ENCODE measurements at places on chromosomes 6 and 20.

DNA sequence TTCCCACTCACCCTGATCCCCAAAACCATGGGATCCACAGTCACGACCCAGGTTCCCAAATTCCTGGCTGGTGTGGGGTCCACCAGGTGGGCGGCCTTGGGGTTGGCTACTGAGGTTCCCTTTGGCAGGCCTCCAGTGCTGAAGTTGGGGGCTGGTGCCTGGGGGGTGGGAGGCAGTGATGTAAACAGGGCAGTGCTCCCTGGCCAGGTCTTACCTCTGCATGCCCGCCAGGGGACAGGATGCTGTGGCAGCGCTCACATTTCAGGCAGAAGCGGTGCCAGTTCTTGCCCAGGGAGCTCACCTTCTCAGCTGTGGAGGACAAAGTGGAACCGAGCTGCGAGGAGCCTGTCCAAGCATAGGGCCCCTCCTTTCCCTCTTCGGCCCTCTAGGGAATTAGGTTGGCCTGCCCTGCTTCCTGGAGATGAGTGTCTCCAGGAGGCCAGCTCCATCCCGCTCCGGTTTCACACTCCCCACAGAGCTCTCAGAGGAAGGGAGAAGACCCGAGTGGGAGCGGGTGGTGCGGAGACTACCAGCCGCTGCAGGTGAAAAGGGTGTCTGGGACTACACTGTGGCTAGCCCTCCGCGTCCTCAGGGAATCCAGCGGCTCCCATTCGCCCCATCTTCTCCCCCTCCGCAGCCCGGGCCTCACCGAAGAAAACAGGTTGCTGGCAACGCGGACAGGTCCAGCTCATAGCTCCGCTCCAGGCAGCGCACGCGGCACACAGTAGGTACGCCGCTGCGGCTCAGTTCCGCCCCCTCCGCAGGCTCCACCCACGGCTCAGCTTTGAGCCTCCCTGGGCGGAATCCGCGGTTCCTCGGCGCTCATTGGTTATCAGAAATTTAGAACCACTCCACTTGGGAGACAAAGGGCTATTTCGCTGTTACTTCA, at the start of gene CRIP3:
TSS of gene CRIP3 (minus strand) at position 726 of the 889 bp plus-strand sequence. CDS start at position 692, 34 bp downstream.
- no peaks in the 10 kb centered on the region for H3K27me3 ChIP-seq
- no peaks in the 10 kb centered on the region for H3K36me3 ChIP-seq
- no peak within 1 kb of the TSS for H3K27ac ChIP-seq
- peak within 1 kb of the TSS; percentile 78 for H3K4me3 ChIP-seq
- DNase-seq: peak; percentile 60

DNA sequence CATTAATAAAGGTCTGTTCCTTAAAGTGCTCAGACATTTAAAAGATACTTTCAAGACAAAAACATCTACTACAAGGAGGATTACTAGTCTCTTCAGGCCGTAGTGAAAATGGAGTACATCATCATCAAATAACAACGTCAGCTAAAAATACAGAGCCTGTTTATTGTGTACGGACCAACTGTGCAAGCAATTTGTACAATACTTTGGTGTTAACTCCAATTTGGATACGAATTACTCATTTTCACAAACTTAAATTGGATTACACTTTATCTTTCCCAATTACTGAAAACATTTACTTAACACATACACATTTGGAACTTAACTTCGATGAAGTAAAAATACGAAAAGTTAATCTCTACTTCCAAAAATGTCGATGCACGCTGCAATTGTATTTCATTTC, 802 bp downstream of the CYP39A1 start:
- H3K27me3 ChIP-seq: peaks cover 54% of the 10 kb centered on the region
- H3K4me1 ChIP-seq: peaks cover 21% of the 10 kb centered on the region
- H3K36me3 ChIP-seq: no peaks in the 10 kb centered on the region
- H3K27ac ChIP-seq: no peak overlapping the region
- no peak for DNase-seq

DNA sequence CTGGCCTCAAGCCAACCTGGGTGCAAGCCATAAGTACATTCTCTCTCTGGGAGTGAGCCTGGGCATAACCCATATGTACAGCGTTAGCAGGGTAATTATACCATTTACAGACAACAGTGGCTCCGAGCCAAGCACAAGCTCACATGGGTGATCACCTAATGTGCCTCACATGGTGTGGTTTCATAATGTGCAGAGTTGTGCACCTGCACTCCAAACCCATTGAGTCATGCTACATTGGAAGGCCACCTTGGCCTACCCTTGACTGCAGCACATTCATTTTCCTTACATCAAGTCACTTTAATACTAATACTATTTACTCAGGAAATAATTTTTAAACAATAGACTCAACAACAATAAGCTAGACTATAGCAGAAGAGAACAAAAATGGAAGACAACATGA, 194.5 kb upstream of the PLN start:
- no peaks in the 10 kb centered on the region for H3K4me1 ChIP-seq
- no peaks in the 10 kb centered on the region for H3K36me3 ChIP-seq
- DNase-seq: no peak

- H3K36me3 ChIP-seq: no peaks in the 10 kb centered on the region
- H3K4me1 ChIP-seq: no peaks in the 10 kb centered on the region
- no peak for DNase-seq
- peaks cover 3% of the 10 kb centered on the region for H3K27me3 ChIP-seq
- no peak overlapping the region for H3K27ac ChIP-seq
Observed at GRCh38 chr20:31827059-31827458, 7.9 kb downstream of the MYLK2 start.

- H3K36me3 ChIP-seq: no peaks in the 10 kb centered on the region
- H3K27me3 ChIP-seq: no peaks in the 10 kb centered on the region
- no peaks in the 10 kb centered on the region for H3K4me1 ChIP-seq
- no peak for DNase-seq
- no peak overlapping the region for H3K27ac ChIP-seq
Observed at GRCh38 chr6:121858986-121859385, 423.5 kb downstream of the GJA1 start.

- H3K4me1 ChIP-seq: no peaks in the 10 kb centered on the region
- H3K4me3 ChIP-seq: no peak overlapping the region
- no peak for DNase-seq
- H3K27ac ChIP-seq: no peak overlapping the region
- no peaks in the 10 kb centered on the region for H3K36me3 ChIP-seq
- peaks cover 2% of the 10 kb centered on the region for H3K27me3 ChIP-seq
Observed at GRCh38 chr6:155374681-155375080, 60.4 kb upstream of the TFB1M start.

GRCh38 chr6:63458480-63459115, 113.7 kb upstream of the LOC128125822 start:
- no peaks in the 10 kb centered on the region for H3K4me1 ChIP-seq
- H3K36me3 ChIP-seq: no peaks in the 10 kb centered on the region
- H3K27ac ChIP-seq: no peak overlapping the region
- H3K4me3 ChIP-seq: no peak overlapping the region

- DNase-seq: no peak
- H3K4me1 ChIP-seq: no peaks in the 10 kb centered on the region
- H3K4me3 ChIP-seq: no peak overlapping the region
- H3K27ac ChIP-seq: no peak overlapping the region
Observed at GRCh38 chr20:49496553-49497397, 14.3 kb upstream of the KCNB1 start.

DNA sequence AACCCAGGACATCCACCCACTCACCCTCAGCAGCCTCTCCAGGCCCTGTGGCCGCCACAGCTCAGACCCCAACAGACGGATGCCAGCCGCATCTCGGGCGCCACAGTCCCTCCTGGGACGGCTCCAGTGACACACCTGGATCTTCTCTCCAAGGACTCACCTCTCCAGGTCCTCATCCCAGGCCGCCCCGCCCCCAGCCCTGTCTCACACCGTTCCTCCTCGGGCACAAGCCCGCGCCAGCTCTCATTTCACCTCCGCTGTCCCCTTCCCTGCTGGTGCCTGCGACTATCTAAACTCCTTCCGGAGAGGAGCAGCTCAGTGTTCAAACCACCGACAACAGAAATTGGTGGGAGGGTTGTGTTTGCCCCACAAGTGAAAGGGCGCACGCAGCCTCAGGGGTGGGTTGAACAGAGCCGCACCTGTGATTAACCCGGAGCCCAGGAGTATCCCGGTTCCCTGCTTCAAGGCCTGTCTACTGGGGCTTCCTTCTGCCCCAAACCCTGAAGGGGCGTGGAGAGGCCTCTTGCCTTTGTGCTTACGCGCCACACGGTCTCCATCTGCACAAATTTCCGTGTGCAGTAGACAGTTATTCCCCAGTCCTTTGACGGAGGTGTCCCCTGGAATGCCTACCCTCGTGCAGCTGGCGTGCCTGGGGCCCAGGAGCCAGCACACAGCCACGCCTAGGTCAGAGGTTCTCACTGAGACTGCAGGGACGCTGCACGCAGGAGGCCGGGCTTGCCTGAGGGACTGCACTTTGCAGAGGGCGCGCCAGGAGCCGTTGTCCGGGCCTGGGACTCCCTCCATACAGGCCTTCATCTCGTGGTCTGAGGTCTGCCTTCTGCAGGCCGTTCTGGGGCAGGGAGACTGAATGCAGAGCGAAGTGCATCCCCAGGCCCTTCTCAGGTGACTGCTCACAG, 232.7 kb downstream of the DLL1 start:
- H3K4me3 ChIP-seq: no peak overlapping the region
- no peak for DNase-seq
- H3K27ac ChIP-seq: no peak overlapping the region
- H3K27me3 ChIP-seq: no peaks in the 10 kb centered on the region
- H3K4me1 ChIP-seq: no peaks in the 10 kb centered on the region

DNA sequence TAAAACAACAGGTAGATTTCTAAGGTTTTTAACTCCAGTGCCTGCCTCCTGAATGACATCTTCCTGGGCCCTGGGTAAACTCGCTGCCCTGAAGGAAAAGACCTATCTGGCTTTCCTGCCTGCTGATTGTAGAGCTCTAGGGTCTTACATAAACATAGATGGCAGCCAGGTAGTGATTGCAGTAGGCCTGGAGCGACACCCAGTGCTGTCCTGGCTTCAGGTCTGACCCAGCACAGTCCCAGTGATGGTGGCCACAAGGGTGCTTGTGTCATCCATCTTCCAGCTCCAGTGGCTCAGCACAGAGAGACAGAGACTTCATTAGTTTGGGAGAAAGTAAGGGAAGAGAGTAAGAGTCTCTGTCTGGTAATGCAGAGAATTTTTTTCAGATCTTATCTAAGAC, 542.9 kb upstream of the IMPG1 start:
- no peaks in the 10 kb centered on the region for H3K36me3 ChIP-seq
- no peak overlapping the region for H3K4me3 ChIP-seq
- DNase-seq: no peak
- H3K27me3 ChIP-seq: no peaks in the 10 kb centered on the region

GRCh38 chr20:58987790-58988564, 6.9 kb downstream of the NELFCD start:
- no peaks in the 10 kb centered on the region for H3K27me3 ChIP-seq
- H3K4me1 ChIP-seq: peaks cover 25% of the 10 kb centered on the region
- H3K27ac ChIP-seq: no peak overlapping the region
- no peak overlapping the region for H3K4me3 ChIP-seq
- no peak for DNase-seq

DNA sequence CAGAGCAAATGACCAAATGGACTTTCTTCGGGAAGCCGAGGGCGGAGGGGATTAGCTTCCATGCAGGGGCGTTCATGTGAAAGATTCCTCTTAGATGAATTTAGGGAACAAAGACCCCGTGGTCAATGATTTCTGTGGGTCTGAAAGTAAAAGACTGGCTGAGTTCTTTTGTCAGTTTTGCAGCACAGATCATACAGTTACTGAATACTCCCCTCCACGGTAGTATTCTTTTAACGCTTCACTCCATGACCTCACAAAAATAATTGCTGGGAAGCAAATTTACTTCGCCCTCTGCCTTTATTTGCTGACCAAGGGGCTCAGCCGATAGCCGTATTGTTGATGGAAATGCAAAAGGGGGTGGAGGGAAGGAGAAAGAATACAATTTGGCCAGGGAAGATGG, 86.0 kb upstream of the SALL4 start:
- H3K36me3 ChIP-seq: no peaks in the 10 kb centered on the region
- H3K4me3 ChIP-seq: no peak overlapping the region
- DNase-seq: no peak
- H3K27me3 ChIP-seq: peaks cover 1% of the 10 kb centered on the region
- no peaks in the 10 kb centered on the region for H3K4me1 ChIP-seq
- H3K27ac ChIP-seq: no peak overlapping the region

DNA sequence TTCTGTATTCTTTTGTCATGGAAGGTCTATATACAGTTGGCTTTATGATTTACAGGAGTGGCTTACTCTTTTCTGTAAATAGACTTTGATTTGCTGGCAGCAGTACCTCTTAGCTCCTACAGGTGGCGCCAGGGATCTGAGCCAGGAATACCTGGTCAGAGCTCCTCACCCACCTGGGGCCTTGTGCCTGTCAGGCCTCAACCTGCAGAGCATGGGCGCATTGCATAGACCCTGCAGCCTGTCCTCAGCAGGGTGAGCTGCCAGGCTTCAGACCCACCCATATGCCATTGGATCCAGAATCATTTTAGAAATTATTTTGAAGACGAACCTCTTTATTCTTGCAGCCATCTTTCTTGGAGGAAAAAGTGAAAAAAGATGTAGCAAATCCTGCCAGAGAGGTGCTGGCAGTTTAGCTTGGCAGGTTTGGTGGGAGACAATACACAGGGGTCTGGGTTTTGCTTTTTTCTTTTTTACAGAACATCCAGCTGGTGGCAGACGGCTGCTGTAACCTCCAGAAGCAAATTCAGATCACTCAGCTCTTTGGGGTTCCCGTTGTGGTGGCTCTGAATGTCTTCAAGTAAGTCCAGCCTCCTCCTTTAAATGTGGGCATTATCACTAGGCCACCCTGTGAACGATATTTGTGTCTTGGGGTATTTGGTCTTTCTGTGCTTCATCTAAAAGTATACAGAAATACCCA, 149.1 kb downstream of the MTHFD1L start:
- H3K27ac ChIP-seq: no peak overlapping the region
- H3K4me1 ChIP-seq: no peaks in the 10 kb centered on the region
- peak; percentile 58 for DNase-seq
- H3K36me3 ChIP-seq: peaks cover 40% of the 10 kb centered on the region
- no peak overlapping the region for H3K4me3 ChIP-seq

GRCh38 chr6:109118337-109118736, 23.0 kb downstream of the CEP57L1 start:
- H3K36me3 ChIP-seq: no peaks in the 10 kb centered on the region
- no peak overlapping the region for H3K4me3 ChIP-seq
- DNase-seq: no peak
- no peak overlapping the region for H3K27ac ChIP-seq
- peaks cover 20% of the 10 kb centered on the region for H3K4me1 ChIP-seq

GRCh38 chr6:131646249-131646670, 9.2 kb downstream of the ENPP3 start:
- peaks cover 3% of the 10 kb centered on the region for H3K4me1 ChIP-seq
- H3K27ac ChIP-seq: no peak overlapping the region
- H3K27me3 ChIP-seq: no peaks in the 10 kb centered on the region
- H3K36me3 ChIP-seq: no peaks in the 10 kb centered on the region

- H3K36me3 ChIP-seq: no peaks in the 10 kb centered on the region
- no peak overlapping the region for H3K27ac ChIP-seq
Observed at GRCh38 chr6:108716801-108717791, 131.1 kb upstream of the ARMC2 start.

DNA sequence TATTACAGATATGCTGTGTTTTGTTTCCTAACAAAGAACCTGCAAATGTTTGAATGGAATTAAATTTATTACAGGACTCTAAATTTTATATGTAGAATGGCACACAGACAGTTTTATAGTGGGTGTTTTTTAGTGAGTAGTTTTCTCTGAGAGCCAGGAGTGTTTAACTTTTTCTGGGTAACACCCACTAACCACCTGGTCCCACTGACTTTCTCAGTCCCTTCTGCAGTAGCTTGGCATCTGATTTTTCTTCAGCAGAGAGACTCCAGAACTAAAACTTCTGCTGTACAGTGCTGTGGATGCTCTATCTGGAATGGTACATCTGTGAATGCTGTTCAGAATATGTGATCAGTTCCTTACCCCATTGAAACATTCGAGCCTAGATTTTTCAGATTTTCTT, 6.3 kb downstream of the YWHAB start:
- H3K27ac ChIP-seq: peak overlapping the region; percentile 29
- H3K4me3 ChIP-seq: peak overlapping the region; percentile 3
- H3K36me3 ChIP-seq: peaks cover 48% of the 10 kb centered on the region
- DNase-seq: no peak

Measured in activated naive CD8-positive, alpha-beta T cell treated with anti-CD3 and anti-CD28 coated beads, Interleukin-2, amount 50 U/mL, for 24 hours (primary cell).